Left renal cortex interstitium (tissue), 4 donors: ENCODE measurements at places on chromosomes 16 and 17. TPM values are rescaled to one million over a fixed set of nuclear protein-coding genes. Genes with fewer than 3 reads are reported as not detected.

DNA sequence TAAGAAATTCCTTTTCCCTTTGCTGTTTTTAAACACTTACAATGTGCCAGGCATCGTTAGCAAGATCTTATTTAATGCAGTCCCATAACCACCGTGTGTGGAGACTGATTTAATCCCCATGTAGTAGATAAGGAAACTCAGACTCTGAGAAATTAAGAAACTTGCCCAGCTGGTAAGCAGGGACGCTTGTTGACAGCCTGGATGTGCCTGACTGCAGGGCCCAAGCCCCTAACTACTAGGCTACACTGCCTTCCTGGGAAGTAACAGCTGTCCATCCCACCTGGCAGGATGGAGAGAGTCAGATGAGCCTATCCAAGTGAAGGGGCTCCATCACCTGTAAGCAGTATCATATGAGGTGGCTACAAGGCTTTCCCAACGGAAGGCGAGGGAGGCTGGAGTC is 23.1 kb downstream of the CDK5RAP3 start:
- DNase-seq = no peak

GRCh38 chr16:50496990-50497389 is 51.2 kb upstream of the NKD1 start:
- DNase-seq = no peak

GRCh38 chr16:85193115-85193493 is 80.8 kb upstream of the CIBAR2 start:
- no peak for DNase-seq

GRCh38 chr16:66262253-66263167 is 104.0 kb upstream of the CDH5 start:
- no peak for DNase-seq

Gene SLFN12L
- not detected for polyA plus RNA-seq
